ENCODE measurements at places on chromosomes 5 and 9.

- no peak for DNase-seq
Observed at GRCh38 chr9:112520656-112521055, 34.0 kb downstream of the KIAA1958 start.

GRCh38 chr5:3121813-3122212 is 370.3 kb upstream of the IRX2 start:
- DNase-seq: no peak

- peak; percentile 12 for DNase-seq
Observed at GRCh38 chr5:106408570-106408969, 1262.2 kb downstream of the EFNA5 start.

DNA sequence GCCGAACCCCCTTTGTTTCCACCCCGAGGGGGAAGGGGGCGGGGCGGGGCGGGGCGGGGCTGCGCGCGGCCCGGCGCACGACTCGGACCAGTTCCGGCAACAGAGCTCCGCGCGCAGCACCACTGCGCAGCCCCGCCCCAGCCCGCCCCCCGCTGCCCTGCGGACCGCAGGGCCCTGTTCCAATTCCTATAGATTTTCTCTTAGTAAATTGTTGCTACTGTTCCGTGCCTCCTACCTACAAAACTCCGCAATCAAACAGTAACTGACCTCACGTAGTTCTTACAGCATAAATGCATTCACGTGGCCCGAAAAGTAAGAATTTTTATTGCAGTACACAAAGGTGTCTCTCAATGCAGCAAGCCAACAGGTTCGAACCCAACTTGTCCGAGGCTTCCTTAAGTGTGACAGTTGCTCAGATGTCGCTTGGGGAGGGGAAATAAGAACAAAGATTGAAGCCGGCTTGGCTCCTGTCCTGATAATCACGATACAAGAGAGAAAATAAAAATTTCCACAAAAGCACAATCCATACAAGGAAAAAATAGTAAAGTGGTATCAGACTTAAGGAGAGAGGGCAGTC is 1.2 kb upstream of the RNF38 start:
- no peak for DNase-seq

- no peak for DNase-seq
Observed at GRCh38 chr5:7068899-7069298, 327.0 kb upstream of the ADCY2 start.

DNA sequence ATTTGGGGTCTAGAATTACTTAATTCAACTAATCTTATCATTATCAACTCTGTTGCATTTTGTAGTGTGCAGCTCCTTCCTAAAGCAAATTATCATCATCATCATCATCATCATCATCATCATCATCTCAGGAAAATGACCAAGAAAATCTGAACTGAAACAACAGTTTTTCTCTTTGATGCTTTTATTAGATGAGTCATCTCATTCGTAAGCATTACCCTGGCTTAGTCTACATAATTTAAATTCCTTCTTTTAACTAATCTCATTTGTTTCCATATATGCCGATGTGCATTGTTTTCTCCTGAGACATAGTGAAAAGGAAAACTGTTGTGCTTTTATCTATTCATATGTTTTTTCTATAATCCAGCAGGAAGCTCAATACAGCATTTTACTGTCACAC is 173.0 kb upstream of the PDE4D start:
- peak; percentile 77 for DNase-seq

DNA sequence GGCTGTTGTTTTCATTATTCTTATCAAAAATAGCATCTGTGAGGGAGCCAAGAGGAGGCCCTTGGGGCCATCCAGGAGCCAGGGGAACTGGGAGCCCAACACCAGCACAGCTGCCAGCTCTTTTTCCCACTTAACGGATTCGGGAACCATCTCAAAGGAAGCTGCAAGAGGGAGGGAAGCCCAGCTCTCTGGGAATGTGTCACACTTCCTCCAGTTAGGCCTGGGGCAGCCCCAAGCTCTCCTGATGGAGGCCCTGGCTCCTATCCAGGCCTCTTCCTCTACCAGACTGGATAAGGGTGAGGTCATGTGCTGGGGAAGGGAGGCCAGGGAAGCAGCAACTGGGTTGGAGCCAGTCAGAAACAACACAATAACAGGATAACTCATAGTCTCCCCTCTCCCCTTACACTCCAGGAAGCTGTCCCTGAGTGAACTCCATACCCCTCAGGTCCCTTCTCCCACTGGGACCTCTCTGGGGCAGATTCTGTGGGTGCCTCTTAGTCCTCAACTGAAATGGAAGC is 12.7 kb downstream of the CSF2 start:
- DNase-seq: peak; percentile 99

- DNase-seq: peak; percentile 63
Observed at GRCh38 chr5:38922199-38922598, 76.4 kb downstream of the OSMR start.

GRCh38 chr5:68962757-68963484 is 130.9 kb upstream of the SLC30A5 start:
- peak; percentile 69 for DNase-seq

DNA sequence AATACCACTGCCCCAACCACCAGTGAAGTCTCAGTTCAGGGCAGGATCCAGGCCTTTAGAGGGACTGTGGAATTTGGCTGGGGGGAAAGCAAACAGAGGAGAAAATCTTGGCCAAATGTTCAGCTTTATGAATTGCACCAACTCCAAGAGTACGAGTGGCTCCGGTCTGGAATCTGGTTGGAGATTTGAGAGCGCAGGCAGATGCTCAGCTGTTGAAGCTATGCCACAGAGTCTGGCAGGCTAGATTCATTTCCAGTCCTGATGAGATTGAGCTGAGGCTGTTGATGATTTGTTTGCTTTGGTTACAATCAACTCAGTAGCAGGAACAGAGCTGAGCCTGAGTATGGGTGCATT is 9.1 kb upstream of the HSPB3 start:
- no peak for DNase-seq

- peak; percentile 88 for DNase-seq
Observed at GRCh38 chr9:134378901-134379338, 52.7 kb downstream of the RXRA start.

- no peak for DNase-seq
Observed at GRCh38 chr5:174326372-174326771, 280.9 kb downstream of the NSG2 start.

- DNase-seq: peak; percentile 38
Observed at GRCh38 chr9:91032121-91032531, 230.5 kb downstream of the SYK start.

DNA sequence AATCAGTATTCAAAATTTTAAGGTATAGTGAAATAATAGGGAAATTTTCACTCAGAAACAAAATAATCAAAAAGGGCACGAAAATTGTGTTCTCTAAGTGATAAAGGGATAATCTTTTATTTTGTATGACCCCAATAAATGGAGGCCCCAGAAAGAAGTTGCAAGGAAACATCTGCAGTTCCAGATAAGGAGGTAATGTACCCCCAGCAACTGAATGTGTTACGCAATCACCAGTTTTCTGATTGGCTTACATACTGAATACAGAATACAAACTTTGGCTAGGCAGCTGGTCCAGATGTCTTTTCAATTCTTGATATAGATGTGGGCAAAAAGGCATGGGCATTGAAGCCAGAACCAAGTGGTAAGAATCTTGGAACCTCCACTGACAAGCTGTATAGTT is 1.7 kb upstream of the TOPORS start:
- no peak for DNase-seq

- DNase-seq: peak; percentile 44
Observed at GRCh38 chr5:119022017-119022745, 33.8 kb upstream of the DTWD2 start.

- DNase-seq: peak; percentile 49
Observed at GRCh38 chr5:36177715-36178523, 26.0 kb downstream of the SKP2 start.

DNA sequence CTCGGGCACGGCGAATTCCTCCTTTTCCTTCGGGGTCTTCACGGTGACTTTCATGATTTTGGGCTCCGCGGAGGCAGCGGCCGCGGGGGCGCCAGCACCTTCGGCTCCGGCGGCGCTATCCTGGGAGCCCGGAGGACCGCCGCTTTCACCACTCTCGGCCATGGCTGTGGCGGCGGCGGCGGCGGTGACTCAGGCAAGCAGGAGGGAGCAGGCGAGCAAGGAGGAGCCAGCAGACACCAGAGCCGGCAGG is 315 bp downstream of the UBQLN1 start:
- peak; percentile 81 for DNase-seq

GRCh38 chr5:178931846-178932760 is 8.9 kb upstream of the ZNF454 start:
- no peak for DNase-seq

DNA sequence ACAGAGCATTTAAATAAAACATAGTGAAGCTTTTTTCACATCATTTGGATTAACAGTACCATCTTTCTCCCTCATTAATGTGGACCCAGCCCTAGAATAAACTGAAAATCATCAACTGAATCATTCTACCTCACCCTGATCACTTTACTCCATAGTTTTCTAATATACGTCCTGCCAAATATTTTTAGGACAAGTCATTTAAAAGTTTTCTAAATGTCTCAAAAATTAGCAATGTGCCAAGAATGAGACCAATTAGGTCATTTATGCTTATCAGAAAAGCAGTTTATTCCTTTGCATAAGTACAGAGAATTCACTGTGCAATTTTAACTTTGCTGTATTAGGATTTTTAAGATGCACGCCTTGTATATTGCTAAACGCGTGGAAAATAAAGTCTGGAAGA is 284.4 kb downstream of the PIK3R1 start:
- peak; percentile 64 for DNase-seq

DNA sequence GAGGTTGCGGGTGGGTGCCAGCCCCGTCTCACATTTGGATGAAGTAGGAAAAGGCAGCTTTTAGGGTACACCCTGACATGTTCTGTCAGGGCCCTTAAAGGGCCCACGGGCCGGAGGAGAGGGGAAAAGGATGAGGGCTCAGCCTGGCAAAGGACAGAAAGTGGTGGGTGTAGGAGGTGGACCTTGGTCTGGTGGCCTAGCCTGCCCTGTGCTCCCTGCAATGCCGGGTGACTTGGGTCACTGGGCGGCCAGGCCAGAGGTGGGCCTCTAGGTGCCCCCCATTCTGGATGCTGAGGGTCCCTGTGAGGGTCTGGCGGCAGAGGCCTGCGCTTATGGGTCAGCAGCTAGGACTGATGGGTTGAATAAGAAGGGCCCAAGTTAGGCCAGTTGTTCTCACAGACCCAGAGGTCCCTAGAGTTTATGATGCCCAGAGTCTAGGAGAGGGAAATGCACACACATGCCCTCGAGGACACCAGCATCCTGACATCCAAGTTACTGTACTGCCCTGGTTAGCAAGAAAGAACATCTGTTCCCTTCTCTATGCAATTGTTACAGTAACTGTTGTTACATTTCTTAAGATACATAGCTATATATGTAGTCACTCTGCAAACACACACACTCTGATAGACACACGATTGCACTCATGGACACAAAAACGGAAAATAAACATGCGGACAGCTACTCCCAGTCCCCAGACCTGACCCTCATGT is 12.5 kb downstream of the TRIM7 start:
- DNase-seq: no peak

DNA sequence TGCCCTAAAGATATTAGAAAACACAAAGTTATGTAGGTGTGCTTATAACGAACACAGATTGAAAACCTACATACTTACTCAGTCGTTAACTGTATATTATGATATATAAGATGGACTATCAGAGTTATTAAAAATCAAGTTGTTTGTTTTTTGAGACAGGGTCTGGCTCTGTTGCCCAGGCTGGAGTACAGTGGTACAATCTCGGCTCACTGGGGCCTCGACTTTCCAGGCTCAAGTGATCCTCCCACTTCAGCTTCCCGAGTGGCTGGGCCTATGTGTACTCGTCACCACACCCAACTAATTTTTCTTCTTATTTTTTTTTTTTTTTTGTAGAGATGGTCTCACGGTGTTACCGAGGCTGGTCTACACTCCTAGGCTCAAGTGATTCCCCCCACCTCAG is 158.3 kb downstream of the TSSK1B start:
- DNase-seq: no peak

DNA sequence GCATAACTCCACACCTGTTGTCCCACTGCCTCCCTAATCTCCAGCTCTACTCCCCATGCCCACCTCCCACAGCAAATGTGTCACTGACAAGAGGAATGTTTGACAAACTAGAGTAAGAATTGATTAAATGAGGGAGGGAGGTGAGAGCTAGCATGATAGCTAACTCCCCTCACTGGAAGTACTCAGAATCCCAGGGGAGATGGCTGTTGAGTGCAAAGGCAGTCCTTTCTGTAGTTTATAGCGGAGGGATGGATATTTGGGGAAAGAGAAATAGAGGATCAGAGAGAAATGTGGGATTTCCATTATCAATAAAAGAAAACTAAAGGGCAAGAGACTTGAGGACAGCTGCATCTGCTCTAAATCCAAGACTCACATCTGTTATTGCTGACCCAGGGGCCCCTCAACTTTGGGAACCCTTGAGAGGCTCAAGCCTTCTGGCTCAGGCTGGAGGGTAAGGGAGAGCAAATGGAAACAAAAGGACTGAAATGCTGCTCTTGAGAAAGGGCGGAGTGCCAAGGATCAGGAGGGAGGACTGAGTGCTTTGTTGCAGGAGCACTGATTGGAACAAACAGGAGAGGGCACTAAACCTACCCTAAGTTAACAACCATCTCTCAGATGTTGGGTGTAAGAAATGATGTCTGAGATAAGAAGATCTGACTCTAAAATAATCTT is 372.1 kb downstream of the NTRK2 start:
- DNase-seq: no peak

DNA sequence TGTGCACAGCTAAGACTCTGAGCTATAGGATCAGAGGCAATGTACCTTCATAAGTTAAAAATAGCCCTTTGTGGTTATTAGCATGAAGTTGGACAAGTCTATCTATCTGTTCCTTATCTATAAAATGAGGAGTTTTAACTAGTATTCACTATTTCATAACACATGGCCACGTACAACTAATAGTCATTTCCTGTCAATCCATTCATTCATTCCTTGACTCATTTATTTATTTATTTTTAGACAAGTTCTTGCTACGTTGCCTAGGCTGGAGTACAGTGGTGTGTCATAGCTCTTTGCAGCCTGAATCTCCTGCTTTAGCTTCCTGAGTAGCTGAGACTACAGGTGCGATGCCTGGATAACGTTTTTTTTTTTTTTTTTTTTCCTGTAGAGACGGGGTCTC is 92.1 kb downstream of the NR3C1 start:
- peak; percentile 91 for DNase-seq

- DNase-seq: no peak
Observed at GRCh38 chr9:89748021-89748670, 143.3 kb downstream of the GADD45G start.

DNA sequence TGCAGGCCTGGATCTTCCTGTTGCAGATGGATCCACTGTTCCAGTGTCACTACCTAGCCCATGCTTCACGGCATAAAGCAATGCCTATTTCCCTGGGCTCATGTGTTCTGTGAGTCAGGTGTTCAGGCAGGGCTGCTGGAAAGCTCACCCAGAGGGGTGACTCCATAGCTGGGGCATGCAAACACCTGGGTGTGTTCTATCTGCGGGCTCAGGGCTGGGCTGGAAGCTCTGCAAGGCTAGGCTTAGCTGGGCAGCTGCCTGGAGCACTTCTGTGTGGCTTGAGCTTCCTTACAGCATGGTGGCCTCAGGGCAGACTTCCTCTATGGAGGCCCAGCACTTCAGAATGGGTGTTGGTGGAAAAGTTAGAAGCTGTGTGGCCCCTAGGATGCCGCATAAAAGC is 139.9 kb downstream of the GADD45G start:
- DNase-seq: no peak

- peak; percentile 41 for DNase-seq
Observed at GRCh38 chr9:237858-238345, 23.2 kb downstream of the DOCK8 start.

- DNase-seq: peak; percentile 93
Observed at GRCh38 chr9:7185612-7186011, 427.8 kb downstream of the KDM4C start.
